ENCODE measurements at places on chromosomes 3 and 15.

- no peak for DNase-seq
These were observed 671.1 kb downstream of the TBL1XR1 start for GRCh38 chr3:176526225-176526624.

- no peak for DNase-seq
These were observed 30.1 kb downstream of the ISL2 start for GRCh38 chr15:76366714-76367113.

DNA sequence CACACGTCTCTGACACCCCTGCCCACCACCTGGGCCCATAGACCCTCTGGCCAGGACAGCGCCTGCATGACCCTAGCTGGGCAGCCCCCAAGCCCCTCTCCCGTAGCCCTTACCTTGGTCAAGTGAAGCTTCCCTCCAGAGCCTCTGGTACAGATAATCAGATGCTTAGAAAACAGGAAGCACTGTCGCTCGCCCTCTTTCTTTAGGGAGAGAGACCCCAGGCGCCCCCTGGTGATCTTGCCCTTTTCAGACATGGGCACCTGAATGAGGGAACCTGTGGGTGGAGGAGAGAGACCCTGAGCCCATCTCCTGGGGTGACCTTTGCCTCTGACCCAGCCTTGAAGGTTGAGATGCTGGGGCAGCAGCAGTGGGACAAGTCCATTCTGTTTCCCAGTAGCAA is 65.4 kb downstream of the RASGRF1 start:
- no peak for DNase-seq

- DNase-seq: no peak
These were observed 150.3 kb upstream of the TSPAN3 start for GRCh38 chr15:77221174-77221573.

DNA sequence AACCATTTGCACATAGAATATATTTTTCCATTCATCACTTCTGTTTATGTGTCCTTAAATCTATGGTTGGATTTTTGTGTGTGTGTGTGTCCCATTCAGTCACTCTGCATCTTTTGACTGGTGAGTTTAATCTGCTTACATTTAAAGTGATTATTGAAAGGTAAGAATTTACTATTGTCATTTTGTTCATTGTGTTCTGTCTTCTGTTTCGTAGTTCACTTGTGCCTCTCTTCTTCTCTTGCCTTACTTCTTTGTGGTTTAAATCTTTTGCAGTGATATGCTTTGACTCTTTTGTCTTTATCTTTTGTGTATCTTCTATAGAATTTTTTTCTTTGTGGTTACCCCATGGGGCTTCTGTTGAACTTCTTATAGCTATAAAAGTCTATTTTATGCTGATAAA is 166.3 kb upstream of the UBE3A start:
- DNase-seq: no peak

GRCh38 chr3:37726525-37727290 is 135.0 kb upstream of the CTDSPL start:
- DNase-seq: no peak

- DNase-seq: no peak
These were observed 3.5 kb downstream of the MECOM start for GRCh38 chr3:169659820-169660674.

GRCh38 chr3:149494022-149494758 is 19.7 kb downstream of the TM4SF4 start:
- peak; percentile 46 for DNase-seq

- no peak for DNase-seq
These were observed 12.2 kb upstream of the MAPK6 start for GRCh38 chr15:52006702-52007340.

- no peak for DNase-seq
These were observed 203.5 kb downstream of the RSRC1 start for GRCh38 chr3:158313338-158313927.

GRCh38 chr3:136982520-136983138 is 24.8 kb downstream of the IL20RB start:
- DNase-seq: no peak

DNA sequence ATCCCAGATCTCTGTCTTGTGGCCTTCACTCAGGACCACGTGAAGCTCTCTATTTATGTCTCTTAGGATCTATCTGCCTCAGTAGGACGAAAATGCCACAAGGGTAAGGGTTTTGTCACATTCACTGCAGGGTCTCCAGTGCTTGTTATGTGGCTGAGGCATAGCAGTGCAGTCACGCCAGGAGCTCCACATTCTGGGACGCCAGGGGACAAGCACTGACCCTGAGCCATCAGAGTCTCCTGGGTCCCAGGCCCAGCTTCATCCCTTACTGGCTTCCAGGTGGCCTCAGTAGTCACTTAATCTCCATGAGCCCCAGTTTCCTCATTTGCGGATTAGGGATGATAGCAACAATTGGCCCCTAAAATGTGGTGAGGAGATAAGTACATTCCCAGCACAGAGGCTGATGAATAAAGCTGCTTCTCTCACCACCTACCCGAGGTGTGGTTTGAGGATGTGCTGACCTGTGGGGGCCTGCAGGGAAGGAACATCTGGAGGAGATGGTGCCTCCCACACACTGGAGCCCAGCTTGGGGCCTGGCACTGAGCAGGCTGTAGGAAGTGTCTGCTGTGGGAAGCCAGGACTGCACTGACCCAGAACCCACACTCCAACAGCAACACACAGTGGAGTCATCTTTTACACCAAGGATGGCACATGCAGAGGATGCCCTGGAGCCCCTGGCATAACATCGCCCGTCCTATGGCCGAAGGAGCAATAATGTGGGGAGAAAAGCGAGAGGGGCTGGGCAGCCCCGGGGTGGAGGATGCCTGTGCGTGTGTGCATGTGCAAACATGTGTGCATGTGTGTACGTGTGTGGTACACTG is 93.2 kb upstream of the IQSEC1 start:
- no peak for DNase-seq

GRCh38 chr15:40940296-40940801 is 11.2 kb downstream of the DLL4 start:
- no peak for DNase-seq

- DNase-seq: peak; percentile 79
These were observed 227.6 kb upstream of the POU1F1 start for GRCh38 chr3:87503900-87504498.

GRCh38 chr3:115804713-115805119 is 181.4 kb downstream of the GAP43 start:
- peak; percentile 51 for DNase-seq

DNA sequence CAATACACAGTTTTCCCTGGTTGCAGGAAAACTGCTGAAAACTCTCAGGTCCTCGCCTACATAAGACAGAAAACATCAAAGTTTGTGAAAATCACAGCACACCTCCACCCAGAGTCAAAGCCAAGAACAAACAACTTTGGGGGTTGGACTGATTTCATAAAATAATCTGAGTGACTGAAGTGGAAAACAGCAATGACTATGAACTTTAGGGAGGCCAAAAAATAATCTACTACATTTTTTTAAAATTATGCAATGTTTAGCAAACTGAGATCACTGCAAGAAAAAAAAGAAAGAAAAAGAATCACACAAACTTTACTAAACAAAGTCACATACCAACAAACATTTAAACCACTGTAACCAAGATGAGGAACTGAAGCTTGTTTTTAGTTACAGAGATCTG is 15.9 kb upstream of the FOXP1 start:
- no peak for DNase-seq

GRCh38 chr3:13012221-13012691 is 61.0 kb downstream of the IQSEC1 start:
- DNase-seq: no peak

DNA sequence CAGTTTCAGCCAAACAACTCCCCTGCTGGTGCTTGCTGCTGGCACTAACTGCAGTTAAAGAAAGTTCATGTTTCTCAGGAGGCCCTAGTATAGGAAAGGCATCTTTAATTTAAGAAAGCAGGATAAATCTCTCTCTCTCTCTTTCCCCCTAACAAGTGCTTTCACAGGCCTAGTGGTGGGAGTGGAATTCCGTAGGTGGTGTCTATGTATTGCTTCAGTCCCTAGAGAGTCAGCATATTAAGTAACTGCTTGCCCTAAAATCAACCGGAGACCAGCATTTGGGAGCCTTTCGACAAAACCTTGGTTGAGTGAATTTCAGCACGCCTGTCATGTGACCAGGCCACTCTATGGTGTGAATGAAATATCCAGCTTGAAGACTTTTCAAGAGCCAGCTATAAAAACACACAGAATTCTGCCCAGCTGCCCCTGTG is 169.2 kb upstream of the TGFBR2 start:
- no peak for DNase-seq

- DNase-seq: no peak
These were observed 326.1 kb downstream of the UNC13C start for GRCh38 chr15:54304321-54304720.

DNA sequence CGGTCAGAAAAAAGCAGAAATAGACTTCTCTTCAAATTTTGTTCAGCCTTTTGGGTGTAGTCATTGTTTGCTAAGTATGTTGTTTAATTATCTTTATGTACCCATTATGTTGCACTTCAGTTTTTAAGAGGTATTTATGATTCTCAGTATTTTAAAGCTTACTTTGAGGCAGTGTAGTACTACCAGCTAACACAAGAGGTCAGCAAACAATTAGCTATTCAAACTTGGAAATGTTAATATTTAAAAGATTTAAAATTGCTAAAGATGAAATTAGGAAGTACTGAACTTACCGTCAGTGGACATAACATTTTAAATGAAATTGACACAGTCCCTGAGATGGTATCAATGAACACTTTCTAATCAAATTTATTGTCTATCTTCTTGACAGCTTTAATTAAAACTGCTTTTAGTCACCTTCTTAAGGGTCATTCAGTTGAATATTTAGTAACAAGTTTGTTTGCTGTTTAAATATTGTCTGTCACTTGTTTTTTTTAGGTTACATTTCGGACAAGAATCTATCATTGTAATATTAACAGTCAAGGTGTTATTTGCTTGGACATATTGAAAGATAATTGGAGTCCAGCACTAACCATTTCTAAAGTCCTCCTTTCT is 28.1 kb downstream of the NKIRAS1 start:
- DNase-seq: no peak

DNA sequence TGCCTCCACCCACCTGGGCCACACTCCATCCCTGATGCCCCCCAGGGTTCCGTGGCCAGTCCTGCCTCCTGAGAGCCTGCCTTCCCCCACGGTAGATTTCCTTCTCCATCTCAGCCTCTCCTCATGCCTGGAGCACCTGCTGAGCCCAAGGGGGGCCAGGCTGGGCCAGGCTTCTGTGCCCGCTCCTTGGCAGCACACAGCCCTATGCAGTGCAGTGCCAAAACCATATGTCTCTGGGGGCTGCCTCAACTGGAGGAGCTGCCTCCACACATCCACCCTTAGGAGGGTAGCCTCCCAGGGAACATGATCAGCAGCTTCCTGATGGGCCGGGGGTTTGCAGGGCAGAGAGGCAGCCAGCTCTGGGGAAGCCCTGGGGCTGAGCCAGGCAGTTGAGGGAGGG is 24.6 kb upstream of the GATA2 start:
- DNase-seq: no peak

GRCh38 chr15:45802140-45802539 is 167.3 kb downstream of the SQOR start:
- DNase-seq: no peak

GRCh38 chr15:73495181-73495580 is 52.2 kb downstream of the REC114 start:
- DNase-seq: no peak

DNA sequence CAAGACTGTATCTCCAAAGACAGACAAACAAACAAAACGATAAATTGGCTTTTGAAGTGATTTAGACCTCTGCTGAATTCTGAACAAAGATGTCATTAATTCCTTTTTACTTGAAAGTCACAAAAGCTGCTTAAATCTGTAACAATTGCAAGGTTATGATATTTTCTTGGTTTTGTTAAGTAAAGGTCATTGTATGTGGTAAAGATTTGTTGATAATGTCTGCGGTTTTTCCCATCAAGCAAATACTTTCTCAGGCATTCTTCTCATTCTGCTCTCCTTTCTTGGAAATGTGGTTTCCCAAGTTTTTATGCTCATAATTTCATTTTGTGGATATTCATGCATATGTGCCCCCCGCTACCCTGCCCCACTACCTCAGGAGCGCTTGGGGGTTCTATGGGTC is 116.5 kb downstream of the SLMAP start:
- DNase-seq: no peak

- no peak for DNase-seq
These were observed 2.2 kb upstream of the EIF2B5 start for GRCh38 chr3:184132945-184133344.

- no peak for DNase-seq
These were observed 156.8 kb upstream of the ICE2 start for GRCh38 chr15:60635507-60636352.

GRCh38 chr15:69457304-69458280 is 5.0 kb downstream of the RPLP1 start:
- DNase-seq: no peak

- no peak for DNase-seq
These were observed 56.6 kb downstream of the LSM3 start for GRCh38 chr3:14235003-14235911.

GRCh38 chr3:43892526-43892925 is 201.8 kb downstream of the ABHD5 start:
- DNase-seq: no peak

- no peak for DNase-seq
These were observed 57.5 kb upstream of the TRPM1 start for GRCh38 chr15:31158858-31159569.

DNA sequence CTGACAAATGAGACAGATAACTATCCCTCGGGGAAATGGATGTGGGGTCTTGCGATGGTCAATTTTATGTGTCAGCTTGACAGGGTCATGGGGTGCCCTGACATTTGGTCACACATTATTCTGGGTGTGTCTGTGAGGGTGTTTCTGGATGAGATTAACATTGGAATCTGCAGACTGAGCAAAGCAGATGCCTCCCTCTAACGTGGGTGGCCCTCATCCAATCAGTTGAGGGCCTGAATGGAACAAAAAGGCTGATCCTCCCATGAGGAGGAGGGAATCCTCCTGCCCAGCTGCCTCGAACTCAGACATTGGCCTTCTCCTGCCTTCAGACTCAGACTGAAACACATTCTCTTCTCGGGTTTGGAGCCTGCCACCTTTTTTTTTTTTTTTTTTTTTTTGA is 69.0 kb downstream of the MINAR1 start:
- DNase-seq: no peak

DNA sequence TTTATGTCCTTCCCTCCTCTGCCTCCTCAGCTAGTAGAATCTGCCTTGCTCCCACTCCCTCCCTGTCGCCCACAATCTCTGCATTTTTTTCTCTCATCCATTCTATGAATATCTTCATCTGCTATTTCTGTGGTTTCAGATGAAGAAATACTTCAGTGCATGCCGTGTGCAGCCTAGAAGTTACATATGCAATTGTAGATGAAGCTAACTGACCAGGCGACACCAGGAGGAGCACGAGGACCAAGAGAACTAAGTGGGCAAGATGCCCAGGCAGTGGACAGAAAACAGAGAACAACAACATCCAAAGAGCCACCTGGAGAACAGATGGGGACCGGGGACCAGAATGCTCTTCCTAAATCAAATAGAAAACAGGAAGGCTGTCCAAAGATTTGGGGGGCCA is 121.4 kb upstream of the ATP11B start:
- no peak for DNase-seq

GRCh38 chr3:58260261-58260731 is 22.7 kb downstream of the ABHD6 start:
- DNase-seq: peak; percentile 33

DNA sequence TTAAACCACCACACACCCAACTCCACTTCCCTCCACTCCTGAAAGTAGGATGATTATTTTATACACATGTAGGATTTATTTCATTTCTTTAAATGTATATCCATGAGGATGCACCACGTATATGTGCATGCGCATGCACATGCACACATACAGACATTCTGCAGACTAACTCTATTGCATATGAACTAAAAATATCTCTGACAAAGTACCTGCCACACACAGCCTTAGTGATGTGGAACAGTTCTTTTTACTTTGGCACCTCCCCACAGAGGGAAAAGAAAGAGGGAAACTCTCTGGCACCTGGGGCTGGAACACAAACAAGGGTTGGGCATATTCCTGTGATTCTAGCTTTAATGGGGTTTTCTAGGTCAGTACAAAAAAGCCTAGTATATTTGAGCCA is 138.2 kb downstream of the CLASP2 start:
- no peak for DNase-seq

Measured in amniotic stem cell (primary cell).